ENCODE measurements at places on chromosomes 16 and 17.

DNA sequence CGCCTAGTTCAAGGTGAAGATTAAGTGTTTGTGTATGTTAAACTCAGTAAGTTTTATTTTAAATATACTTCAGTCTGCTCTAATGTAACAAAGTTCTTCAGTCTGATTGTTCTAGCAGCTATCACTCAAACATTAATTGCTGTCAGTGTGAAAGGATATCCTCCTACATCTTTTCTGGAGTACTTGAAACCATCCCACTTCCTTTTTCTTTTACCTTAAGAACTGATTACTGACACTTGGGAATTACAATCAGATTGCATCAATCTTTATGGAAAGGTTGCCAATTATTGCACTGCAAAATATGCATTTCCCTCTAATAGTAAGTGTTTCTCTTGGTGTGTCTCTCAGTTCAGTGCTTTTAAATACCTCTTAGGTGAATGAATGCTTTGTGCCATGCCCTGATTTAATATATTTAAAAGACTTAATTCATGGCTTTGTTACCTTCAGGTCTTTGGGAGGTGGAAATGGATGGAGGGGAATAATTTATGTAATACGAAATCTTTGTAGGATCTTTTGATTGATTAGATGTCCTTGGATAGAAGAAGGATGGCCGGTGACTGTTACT lies 16.6 kb downstream of the MRTFB start:
- no peak for DNase-seq

DNA sequence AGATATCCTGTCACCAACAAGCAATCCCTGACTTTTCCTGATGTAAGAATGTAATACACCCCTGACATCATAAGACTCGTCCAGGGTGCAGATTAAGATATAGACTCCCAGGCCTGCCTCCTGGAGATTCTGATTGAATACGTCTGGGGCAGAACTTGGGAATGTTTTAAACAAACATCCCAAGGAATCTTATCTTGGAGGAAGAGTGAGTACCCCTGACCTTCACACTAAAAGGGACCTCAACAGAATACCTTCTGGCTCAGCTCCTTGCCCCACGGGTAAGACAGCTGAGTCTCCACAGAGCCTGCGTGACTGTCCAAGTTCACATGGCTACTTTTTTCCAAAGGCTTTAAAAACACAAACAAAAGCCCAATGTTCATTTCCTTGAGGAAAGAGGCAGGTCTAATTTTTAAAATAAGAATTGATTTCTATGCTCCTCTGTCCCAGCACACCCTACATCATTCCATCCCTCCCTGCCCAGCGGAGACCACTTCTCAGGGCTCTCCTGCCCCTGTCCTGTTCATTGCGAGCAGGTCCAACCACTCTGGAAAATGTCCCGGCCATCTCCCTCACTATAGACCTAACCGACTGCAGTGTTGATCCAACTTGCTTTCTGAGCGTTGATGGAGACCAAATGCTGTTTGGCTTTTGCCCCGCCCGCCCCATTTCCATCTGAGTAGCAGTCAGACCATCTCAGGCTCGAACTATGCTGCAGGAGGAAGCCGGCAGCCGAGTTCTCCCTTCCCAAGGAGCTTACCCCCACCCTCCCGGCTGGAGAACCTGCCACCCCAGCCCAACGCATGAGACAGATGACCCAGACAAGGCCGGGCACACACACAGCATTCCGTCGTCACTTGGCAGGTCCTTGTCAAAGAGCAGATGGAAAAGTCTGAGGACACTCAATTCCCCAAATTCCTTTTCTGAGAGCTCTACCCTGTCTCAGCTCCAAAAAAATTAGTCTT lies 44.1 kb upstream of the MYH10 start:
- no peak for DNase-seq

DNA sequence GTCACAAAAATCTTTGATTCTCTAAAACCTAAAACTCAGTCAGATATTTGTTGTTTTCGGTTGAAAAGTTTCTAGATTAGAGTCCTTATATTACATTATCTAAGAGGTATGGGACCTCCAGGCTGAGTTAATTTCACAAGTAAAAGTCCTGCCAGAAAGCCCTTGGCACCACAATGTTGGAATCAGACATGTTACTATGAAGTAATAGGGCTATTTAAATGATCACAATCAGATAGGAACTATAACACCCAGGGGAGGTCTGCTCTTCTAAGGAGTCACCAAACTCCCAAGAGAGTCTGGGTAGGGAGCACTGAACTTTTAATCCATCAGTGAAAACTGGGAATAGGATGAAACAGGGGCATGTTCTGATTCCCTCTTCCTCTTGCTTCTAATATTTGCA lies 54.2 kb downstream of the WIPI1 start:
- DNase-seq, result no peak

DNA sequence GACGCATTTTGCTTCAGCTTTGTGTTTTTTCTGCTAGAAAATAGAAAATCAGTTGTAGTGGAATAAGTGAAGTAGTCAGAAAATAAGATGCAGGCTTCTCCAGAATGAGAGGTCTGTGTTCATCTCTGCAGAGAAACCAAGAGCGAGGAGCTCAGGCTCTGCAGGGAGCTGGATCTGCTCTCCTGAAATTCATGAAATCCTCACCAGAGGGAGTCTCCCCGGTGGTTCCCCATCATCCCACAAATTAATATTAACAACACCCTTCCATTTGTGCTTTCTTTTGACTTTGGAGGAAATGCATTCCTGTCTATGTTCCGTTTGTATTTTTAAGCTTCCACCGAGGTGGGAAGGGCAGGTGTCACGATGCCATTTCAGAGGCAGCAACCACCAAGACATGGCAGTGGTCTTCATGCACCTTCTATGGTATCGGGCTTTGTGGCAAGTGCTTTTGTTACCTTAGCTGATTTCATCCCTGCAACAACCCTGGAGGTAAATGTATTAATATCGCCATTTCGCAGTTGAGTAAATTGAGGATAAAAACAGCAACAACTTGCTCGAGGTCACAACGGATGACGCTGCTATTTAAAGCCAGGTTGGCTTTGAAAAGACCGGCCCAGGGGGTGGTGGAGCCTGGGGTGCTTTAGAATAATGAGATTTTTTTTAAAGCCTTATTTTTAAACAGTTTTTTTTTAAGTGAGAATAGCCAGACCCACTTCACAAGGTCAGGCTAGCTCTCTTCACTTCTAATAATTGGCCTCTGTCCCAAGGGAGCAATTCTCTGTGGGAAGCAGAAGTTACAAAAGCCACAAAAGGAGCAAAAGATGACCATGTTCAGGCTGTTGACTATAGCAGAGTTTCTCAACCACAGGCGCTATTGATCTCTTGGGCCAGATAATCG lies 367.6 kb upstream of the ERCC4 start:
- DNase-seq, result peak; percentile 26

GRCh38 chr17:22268214-22268911 lies 576.0 kb downstream of the KCNJ18 start:
- no peak for DNase-seq

- DNase-seq, result no peak
Observed at GRCh38 chr17:2937331-2938003, 125.9 kb downstream of the OR1D5 start.

DNA sequence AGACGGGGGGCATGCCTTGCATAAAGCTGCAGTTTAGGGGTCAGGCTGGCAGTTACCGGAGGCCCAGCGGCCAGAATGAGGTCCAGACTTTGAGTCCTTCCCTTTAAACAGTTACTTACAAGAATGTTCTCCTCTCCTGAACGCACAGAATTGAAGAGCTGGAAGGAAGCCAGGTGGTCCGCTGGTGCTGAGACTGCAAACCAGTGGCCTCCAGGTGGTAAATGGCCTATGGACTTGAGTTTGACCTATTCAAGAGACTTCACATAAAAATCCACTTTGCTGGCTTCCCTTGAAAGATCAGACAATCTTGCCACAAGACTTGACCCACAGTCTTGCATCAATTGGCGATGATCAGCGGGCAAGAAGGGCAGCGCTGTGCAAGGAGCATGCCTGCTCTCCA lies 14.7 kb upstream of the SEZ6 start:
- no peak for DNase-seq

- no peak for DNase-seq
Observed at GRCh38 chr16:57430955-57431354, 16.2 kb downstream of the CIAPIN1 start.
